WTC11 (cell line): ENCODE measurements at places on chromosomes 13 and 19. TPM values are rescaled to one million over a fixed set of nuclear protein-coding genes. Genes with fewer than 3 reads are reported as not detected.
A peak's percentile ranks its signal among the peaks of the same experiment; 100 is the strongest.

DNA sequence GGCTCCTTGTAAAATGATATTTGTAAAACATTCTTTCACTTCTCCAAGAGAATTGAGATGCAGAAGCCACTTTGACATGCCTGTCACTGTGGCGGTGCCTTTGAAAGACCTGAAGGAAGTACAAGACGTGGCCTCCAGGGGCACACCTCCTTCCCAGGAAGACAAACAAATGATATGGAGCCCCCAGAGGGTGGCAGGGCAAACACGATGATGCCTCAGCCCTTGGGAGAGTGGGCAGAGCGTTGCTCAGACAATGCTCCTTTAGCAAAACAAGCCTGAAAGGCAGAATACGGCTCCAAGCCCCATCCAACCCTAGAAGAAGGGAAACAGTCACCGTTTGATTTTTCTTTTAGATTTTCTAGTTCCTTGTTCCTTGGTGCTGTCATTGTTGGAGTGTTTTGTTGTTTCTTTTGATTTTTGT is 9.2 kb upstream of the ATP12A start:
- no peak overlapping the region for H3K27ac ChIP-seq
- H3K36me3 ChIP-seq, result no peaks in the 10 kb centered on the region
- peak; percentile 61 for DNase-seq
- peak overlapping the region; percentile 58 for H3K4me3 ChIP-seq

The CGB8 gene
- 0.31 TPM in 1 of 3 replicates, not detected in the others for total RNA-seq

DNA sequence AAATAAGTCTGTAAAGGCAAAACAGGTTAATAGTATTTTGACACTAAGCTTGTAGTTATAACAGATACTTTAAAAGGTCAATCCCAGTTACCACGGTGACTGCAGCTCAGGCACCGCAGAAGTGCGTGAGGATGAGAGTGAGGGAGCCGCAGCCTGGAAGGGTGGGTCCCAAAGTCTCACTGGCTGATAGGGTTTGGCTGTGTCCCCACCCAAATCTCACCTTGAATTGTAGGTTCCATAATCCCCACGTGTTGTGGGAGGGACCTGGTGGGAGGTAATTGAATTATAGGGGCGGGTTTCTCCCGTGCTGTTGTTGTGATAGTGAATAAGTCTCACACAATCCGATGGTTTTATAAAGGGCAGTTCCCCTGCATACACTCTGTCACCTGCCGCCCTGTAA is 40.0 kb upstream of the GAS6 start:
- H3K4me3 ChIP-seq, result no peak overlapping the region
- no peak overlapping the region for H3K27ac ChIP-seq
- DNase-seq, result no peak
- no peaks in the 10 kb centered on the region for H3K27me3 ChIP-seq

The IGFL4 gene
- 0.20 to 0.37 TPM (median 0.34 TPM) in 3 replicates for total RNA-seq

GRCh38 chr13:24308488-24309020 is 826 bp upstream of the C1QTNF9 start:
- no peak for DNase-seq
- no peaks in the 10 kb centered on the region for H3K27me3 ChIP-seq
- peaks cover 3% of the 10 kb centered on the region; the same call in 1 of the 2 replicates for H3K36me3 ChIP-seq
- H3K4me3 ChIP-seq, result no peak overlapping the region

The FGF22 gene
- 1.4 to 1.6 TPM (median 1.6 TPM) in 3 replicates for total RNA-seq

GRCh38 chr19:7641290-7642276 is 4.7 kb downstream of the STXBP2 start:
- H3K27ac ChIP-seq, result no peak overlapping the region
- H3K4me3 ChIP-seq, result no peak overlapping the region
- H3K36me3 ChIP-seq, result peaks cover 7% of the 10 kb centered on the region; the same call in 1 of the 2 replicates
- H3K4me1 ChIP-seq, result no peaks in the 10 kb centered on the region
- DNase-seq, result peak; percentile 66
